AML-193 (cell line): ENCODE measurements at places on chromosomes 6 and 20.
A peak's percentile ranks its signal among the peaks of the same experiment; 100 is the strongest.

DNA sequence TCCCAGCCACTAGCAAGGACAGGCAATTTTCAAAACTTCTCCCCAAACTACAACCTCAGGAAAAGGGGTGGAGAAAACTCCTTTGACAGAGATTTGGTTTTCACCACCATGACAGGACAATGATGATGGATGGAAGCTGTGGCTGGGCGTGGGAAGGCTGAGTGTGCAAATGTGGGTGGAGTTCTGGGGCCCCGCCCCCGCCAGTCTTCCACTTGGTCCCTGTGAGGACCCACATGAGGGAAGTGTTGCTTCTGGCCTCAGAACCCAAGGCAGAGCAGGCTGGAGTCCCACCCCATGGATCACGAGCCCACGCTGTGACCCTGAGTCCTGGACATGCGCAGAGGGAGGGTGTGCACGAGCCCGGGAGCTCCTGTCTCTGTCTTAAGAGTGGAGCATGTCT lies 21.5 kb upstream of the MRGBP start:
- no peak for DNase-seq

GRCh38 chr20:39164642-39165041 lies 202.5 kb downstream of the DHX35 start:
- no peak for DNase-seq

GRCh38 chr20:40258931-40259330 lies 430.1 kb downstream of the MAFB start:
- no peak for DNase-seq

GRCh38 chr6:157646012-157646411 lies 177.0 kb upstream of the SNX9 start:
- no peak for DNase-seq

- DNase-seq = no peak
Observed at GRCh38 chr6:52617087-52617486, 40.2 kb upstream of the TRAM2 start.

- peak; percentile 32 for DNase-seq
Observed at GRCh38 chr20:18436847-18437246, 30.0 kb downstream of the DZANK1 start.

DNA sequence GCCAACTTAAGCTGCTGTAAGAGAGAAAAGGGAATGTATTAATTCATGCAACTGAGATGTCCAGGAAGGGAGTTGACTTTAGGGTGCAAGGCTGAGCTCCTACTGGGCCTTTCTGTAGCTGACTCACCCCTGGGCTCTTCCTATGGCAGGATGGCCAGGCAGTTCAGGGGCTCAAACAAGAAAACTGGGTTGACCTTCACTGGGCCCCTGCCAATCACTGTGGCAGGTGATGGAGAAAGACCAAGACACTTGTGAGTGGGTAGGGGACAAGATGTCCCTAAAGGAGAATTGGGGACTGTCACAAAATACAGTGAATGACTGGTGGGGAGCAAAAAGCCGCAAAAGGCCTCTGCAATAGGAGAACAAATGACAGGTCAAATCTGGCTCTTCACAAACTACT lies 21.5 kb upstream of the RALGAPA2 start:
- peak; percentile 65 for DNase-seq

GRCh38 chr6:9593554-9593953 lies 821.3 kb downstream of the TFAP2A start:
- DNase-seq = peak; percentile 23

DNA sequence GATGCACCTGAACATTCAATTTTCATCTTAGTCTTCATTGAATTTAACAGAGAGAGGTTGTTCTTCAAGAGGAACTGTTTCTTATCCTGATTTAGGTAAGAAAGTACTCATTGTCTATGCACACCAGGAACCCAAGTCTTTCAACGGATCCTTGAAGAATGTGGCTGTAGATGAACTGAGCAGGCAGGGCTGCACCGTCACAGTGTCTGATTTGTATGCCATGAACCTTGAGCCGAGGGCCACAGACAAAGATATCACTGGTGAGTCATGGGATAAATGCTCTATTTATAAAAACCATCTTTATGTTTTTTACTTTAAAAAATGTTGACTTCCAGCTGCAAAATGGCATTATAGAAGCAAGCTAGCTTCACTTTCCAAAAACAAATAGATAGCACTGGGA lies 10.2 kb downstream of the NQO2 start:
- no peak for DNase-seq

DNA sequence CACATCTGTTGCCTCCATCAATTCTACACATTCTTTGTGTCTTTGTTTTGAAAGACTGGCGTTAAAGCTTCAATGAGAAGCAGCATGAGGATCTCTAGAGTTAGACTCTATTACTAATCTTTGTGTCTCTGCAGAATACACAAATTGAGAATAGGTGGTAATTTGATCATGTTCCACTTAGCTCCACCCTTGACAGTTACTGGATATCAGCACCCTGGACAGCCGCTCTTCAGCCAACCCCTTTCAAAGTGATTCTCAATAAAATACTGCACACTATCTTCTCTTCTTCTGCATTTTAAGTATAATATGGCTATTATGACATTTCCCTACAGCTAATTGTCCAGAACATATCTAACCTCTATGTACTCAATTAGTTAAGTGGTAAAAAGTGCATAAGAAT lies 54.3 kb upstream of the CNR1 start:
- no peak for DNase-seq

DNA sequence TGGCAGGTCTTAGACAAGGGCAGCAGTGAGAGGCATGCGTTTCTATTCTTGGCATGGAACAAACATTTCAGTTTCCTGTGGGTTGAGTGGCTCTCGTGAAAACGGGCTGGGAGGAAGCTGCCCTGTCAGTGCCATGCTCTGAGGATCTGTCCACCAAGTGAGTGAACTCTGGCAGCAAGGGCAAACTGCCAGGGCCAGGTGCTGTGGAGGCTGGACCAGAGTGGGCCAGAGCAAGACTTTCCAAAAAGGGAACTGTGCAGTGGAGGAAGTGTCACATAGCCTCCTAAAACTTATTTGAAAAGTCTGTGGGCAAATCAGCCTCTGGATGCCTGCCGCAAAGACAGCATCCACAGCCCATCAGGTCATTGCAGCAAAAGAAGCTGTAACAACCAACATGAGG lies 44.2 kb upstream of the TAB2 start:
- DNase-seq = peak; percentile 84
